ENCODE measurements at places on chromosomes 6 and 20. TPM values are rescaled to one million over a fixed set of nuclear protein-coding genes. Genes with fewer than 3 reads are reported as not detected.

Gene PBOV1
- not detected for total RNA-seq

Gene PTCHD4
- 0.76 TPM for total RNA-seq

Gene SCRT2
- not detected for total RNA-seq

Gene C20orf141
- not detected for total RNA-seq

Gene FAM217A
- not detected for total RNA-seq

Gene CD93
- total RNA-seq, result not detected

Gene MYBL2
- total RNA-seq, result 8.1 TPM

- no peak for DNase-seq
These were observed 237.6 kb upstream of the CDH4 start for GRCh38 chr20:61014491-61014890.

DNA sequence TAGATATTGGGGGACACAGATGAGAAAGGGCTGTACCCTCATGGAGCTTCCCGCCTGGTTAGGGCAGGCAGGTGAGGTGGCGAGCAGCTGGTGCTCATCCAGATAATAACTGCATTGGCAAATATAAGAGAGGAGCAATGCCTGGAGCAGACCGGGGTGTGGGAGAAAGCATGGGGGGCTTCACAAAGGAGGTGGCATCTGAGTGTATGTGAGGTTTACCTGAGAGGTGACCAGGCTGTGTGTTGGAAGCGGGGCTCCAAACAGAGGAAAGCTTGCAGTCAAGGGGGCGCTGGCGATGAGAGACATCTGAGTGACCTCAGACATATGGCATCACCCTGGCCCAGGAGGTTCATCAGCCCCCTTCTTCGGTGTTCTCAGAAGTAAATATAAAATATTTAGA is 72.1 kb upstream of the PMEPA1 start:
- DNase-seq, result no peak

GRCh38 chr20:41249411-41250281 is 67.9 kb downstream of the ZHX3 start:
- peak; percentile 93 for DNase-seq

- no peak for DNase-seq
These were observed 160.6 kb downstream of the TMEM200A start for GRCh38 chr6:130526466-130526865.

DNA sequence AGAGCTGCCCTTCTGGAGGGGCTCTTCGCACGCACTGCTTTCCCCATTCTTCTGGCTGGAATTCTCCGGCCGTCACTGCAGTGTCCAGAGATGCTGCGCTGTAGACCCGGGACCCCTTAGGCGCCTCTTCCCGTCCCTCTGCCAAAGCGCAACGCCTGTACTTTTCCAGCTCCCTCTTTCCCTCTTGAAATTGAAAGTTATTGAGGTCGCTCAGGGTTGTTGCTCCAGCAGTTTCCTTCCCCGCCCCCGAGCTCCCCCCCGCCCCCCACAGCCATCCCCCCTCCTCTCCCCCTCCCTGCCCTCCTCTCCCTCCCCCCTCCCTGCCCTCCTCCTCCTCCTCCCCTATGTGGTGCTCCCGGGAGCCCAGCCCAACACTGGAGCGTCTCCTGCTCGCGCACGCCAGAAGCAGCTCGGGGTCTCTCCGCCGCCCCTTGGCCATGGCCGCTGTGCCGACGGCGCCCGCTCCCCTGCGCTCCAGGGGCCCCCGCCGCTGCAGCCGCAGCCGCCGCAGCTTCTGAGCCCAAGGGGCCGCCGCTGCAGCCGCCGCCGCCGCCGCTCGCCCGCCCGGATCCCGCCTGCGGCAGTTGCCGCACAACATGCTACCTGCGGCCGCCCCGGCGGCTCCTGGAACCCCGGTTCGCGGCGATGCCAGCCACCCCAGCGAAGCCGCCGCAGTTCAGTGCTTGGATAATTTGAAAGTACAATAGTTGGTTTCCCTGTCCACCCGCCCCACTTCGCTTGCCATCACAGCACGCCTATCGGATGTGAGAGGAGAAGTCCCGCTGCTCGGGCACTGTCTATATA is at the start of gene RSPO3:
Gene RSPO3 (plus strand): TSS at position 374 of the 804 bp plus-strand sequence. CDS start 522 bp downstream, outside the sequence.
- DNase-seq, result peak; percentile 71

GRCh38 chr6:41208439-41209106 is 7.6 kb upstream of the TREML2 start:
- no peak for DNase-seq

DNA sequence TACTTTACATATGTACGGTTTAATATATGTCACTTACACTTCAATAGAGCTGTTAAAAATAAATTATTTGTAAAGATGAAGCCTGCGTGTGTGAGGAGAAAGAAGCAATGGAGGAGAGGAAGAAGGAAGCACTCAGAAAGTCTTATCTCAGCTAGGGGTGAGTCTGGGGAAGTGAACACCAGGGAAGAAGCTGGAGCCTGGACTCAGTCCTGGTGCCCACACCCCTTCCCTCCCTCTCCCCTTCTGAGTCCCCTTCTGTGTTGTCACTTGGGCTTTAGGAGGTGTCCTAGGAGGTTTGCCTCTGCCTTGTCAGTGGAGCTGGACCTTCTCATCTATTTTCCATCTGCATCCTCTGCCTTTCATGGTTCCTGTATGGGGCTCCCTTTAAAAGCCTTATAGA is 1.9 kb downstream of the SIRPB2 start:
- no peak for DNase-seq

DNA sequence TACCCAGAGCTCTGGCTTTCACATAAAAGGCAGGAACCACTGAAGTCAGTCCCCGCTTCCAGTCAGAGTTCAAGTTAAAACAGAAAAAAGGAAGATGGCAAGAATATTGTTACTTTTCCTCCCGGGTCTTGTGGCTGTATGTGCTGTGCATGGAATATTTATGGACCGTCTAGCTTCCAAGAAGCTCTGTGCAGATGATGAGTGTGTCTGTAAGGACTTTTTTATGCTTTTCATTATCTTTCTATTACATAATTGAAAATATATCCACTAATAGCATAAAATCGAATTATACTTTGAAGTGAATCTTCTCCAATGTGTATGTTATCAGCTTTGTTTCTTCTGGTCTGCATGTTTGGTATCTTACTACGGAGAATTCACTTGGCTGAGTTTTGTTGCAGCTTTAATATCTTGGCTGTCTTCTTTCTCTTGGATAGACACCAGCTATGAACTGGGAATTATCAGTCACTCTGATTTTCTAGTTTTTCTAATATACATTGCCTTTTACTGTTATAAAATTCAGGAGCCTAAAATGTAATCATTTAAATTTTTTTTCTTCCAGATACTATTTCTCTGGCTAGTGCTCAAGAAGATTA is at the start of gene OTOR:
Gene OTOR (plus strand): TSS at position 51 of the 593 bp plus-strand sequence. CDS start 44 bp downstream, at position 95.
- no peak for DNase-seq

GRCh38 chr6:21354805-21355238 is 238.7 kb upstream of the SOX4 start:
- no peak for DNase-seq

- no peak for DNase-seq
These were observed 4.5 kb downstream of the PHACTR3 start for GRCh38 chr20:59608871-59609270.

- DNase-seq, result peak; percentile 80
These were observed 36.9 kb downstream of the ARHGAP18 start for GRCh38 chr6:129672881-129673631.

- no peak for DNase-seq
These were observed 103.9 kb downstream of the CTNNBL1 start for GRCh38 chr20:37797669-37798175.

DNA sequence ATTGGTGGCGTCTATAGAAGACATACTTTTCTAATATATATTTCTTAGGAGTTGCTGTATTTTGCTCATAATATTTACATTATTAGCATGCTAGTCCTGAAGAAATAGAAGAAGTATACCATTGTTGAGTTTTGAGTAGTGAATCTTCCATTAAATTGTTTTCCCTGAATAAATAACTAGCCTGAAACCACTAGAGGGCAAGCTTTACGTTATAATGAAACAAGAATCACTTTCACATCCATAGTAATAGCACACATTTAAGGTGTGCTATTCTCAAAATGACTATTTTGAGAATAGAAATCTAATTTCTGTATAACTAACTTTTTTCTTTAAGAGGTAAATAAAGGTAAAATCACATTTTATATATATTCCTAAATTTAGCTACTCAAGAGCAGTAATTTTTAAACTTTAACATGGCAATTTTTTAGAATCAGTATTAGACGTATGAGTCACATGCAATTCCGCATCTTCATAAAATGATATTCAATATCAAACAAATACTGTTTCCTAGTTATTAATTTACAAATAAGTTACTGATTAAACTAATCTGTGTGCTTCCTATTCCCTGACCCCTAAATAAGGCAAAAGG is 213.2 kb upstream of the MANEA start:
- DNase-seq, result peak; percentile 40

DNA sequence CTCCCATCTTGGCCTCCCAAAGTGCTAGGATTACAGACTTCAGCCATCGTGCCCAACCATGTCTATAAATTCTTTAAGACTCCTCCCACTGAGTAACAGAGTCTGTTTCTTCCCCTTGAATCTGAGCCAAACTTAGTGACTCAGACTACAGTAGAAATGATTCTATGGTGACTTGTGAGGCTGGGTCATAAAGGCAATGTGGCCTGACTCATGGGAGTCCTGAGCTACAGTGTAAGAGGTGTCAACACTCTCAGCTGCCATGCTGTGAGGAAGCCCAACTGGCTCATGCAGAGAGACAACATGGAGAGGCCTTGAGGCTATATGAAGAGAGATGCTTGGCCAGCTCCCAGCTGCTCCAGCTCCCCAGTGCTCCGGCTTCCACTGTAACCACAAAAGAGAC is 5.2 kb upstream of the NRSN2 start:
- peak; percentile 88 for DNase-seq

- DNase-seq, result no peak
These were observed 87.9 kb downstream of the PDE10A start for GRCh38 chr6:165575158-165575549.

GRCh38 chr20:44837946-44838345 is 27.6 kb upstream of the RIMS4 start:
- no peak for DNase-seq

DNA sequence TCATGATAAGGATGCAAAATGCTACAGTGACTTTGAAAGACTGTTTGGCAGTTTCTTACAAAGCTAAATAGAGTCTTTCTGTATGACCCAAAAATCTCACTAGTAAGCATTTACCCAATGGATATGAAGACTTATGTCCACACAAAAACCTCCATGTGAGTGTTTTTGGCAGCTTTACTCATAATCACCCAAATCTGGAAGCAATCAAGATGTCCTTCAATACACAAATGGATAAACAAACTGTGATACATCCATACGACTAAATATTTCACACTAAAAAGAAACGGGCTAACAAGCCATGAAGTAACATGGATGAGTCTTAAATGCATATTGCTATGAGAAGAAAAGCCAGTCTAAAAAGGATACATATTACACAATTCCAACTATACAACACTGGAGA is 117.2 kb downstream of the PDE10A start:
- no peak for DNase-seq

GRCh38 chr20:61674121-61674520 is 391.6 kb downstream of the TAF4 start:
- DNase-seq, result no peak
